ENCODE measurements at places on chromosomes 5 and 9.

GRCh38 chr9:109931623-109932022 is 151.6 kb downstream of the PALM2AKAP2 start:
- no peak for DNase-seq

DNA sequence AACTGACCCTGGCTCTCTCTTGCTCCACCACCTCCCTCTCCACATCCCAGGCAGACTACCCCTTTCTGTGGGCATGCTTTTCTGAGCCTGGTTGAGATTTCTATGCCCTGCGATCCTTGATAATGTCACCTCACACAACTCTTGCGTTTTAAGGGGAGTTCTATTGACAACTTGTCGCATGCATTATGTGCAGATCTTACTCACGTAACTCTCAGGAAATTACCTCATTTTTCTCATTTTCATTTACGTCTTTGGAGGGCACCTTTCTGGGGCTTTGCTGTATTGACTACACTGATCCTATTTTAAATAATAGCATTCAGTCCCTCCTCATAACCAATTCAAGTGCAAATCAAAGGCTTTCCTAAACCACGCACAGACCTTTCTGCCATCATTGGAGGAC is 140.4 kb upstream of the WWC1 start:
- no peak for DNase-seq

DNA sequence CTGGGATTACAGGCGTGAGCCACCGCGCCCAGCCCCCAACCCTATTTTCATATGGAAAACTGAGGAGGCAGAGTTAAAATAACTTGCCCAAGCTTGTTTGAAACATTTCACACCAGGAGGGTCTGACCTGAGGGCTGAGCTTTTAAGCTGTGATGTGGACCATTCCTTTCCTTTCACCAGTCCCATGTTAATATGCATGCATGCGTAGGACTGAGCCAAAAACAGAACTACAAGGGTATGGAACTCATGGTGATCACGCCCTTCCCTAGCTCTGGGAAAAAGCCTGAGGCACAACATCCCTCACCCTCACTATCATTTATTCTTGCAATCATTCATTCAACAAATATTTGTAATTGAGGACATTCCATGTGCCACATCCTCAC is 87.4 kb upstream of the FAM169A start:
- no peak for DNase-seq

- no peak for DNase-seq
Observed at GRCh38 chr5:52898961-52899680, 90.0 kb upstream of the ITGA2 start.

DNA sequence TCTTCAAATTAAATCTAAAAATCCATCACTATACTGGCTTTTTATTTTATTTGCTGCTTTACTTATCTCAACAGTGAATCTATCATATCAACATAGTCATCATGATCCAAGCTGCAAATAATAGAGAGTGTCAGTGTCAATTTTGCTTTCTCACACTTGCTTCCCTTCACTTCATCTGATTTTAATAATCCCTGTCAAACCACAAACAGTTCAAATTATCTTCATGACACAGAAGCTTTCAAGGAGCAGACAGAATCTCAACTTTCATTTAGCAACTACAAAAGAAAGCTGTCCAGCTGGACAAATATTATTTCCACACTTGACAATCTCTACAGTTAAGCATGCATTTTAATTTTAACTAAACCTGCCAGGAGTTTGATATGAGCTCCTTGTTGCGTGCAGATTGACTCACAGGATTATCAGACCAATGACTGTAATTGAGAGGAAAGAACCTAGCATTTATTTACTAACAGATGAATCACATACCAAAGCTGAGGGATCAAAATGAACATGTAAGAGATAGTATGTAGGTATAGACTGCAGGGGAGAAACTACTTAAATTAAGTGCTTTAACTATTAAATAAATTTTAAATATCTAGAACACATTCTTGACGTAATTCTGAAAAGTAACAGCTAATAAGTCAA is 56.0 kb downstream of the KIAA0825 start:
- no peak for DNase-seq

GRCh38 chr9:107593224-107593870 is 103.8 kb upstream of the KLF4 start:
- DNase-seq = no peak

DNA sequence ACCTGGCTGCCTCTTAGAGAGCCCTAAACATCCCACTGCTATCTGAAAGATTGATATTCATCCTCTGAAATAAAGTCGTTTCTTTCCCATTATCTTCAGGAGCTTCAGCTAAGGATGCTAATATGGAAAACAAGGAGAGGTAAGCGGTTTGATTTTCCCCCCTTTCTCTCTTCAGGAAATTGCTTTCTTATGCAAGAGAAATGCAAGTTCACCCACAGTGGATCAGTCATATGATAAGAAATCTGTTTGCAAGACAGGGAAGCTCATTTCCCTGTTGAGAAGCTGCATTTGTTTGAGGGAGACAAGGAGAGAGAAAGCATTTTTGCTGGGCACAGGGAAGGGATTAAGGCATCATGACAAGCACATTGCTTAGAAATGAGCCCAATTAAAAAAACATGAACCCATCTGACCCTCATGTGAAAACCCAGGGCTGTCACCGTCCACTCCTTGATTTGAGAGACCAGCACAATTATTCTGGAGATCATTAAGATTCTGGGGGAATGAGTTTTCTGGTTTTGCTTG is 53.7 kb upstream of the BOD1 start:
- no peak for DNase-seq

GRCh38 chr9:123933440-123934212 is 3.7 kb upstream of the DENND1A start:
- no peak for DNase-seq

DNA sequence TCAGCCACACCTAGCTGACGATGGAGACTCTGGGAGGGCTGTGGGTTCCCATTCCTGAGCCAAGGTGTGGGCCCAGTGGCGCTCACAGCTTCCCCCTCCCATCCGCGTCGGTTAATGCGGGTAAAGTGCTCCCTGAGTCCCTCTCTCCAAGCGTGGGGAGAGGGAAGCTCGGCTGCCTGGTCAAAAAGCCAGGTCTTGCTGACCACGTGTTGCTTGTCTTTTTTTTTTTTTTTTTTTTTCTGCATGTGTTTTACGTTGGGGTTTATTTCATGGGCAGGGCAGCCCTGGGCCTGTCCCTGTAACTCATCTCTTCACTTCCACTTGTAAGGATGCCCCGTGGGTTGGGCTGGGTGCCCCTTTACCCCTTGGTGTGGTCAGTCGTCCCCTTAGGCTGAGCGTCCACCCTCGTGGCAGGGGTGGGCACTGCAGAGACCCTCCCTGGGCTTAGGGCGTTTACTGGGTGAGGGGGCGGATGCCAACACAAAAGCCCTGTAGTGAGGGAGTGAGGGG is 11.9 kb downstream of the NKD2 start:
- DNase-seq = no peak

DNA sequence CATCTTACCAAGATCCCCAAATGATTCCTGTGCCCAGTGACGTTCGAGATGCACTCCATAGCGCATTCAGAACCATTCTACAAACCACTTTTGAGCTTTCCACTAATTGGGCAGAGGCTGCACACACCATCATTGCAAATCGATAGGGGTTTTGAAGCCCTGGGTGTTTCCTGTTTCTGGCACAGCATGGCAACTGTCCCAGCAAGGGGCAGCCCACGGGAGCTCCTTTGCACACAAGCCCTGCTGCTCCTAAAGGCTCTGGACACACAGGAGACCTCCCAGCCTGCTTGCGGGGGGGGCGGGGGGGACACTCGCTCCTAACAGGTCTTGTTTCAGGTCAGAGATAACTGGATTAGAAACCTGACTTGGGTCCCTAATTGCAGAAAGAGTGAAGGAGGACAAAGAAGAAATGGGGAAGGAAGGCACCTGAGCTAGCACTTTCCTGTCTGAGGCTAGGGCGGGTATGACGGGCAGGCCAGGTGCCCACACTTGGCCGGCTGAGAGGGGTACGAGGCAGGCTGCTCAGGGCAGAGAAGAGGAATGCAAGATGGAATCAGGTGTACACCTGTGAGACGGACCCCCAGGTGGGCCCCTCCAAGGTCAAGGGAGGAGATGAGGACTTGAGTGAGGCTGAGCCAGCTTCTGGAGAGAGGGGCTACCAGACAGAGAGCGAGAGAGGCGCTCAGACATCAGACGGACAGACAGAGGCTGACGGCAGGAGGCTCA is 820 bp downstream of the FBP1 start:
- no peak for DNase-seq

DNA sequence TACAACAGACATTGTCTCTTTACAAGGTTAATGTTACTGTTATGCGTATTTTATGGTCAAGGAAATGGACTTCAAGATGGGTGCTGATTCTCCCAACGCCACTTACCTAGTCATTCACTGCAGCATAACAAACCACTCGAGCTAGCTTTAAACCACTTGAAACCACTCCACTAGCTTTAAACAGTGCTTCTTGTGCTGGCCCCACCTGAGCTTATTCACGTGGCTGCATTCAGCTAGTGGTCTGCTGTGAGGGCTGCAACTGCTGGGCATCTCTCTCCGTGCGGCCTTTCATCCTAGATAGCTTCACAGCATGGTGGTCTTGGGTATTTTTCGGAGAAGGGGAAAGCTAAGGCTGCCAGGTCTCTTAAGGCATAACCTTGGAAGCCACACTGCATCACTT is 3.5 kb upstream of the HRH2 start:
- no peak for DNase-seq

DNA sequence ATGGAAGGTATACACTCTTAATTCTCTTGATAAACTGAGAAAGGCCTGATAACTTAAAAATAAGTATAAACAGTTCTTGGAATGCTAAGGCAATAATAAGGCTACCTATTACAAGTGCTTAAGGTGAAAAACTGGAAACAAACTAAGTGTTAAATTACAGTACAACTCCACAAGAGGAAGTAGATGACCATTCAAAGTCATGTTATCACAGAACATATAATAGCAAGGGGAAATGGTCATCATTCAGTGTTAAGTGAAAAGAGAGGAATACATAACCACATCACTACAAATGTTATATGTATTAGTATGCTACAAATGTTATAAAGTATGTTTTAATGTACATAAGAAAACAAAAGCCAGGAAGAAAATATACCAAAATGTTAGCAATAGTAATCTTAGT is 135.9 kb downstream of the CCDC192 start:
- DNase-seq = no peak

- DNase-seq = no peak
Observed at GRCh38 chr5:133849116-133849515, 119.3 kb downstream of the C5orf15 start.

- no peak for DNase-seq
Observed at GRCh38 chr5:144173766-144174165, 3.1 kb downstream of the KCTD16 start.

GRCh38 chr5:91142386-91142785 is 240.7 kb downstream of the ARRDC3 start:
- no peak for DNase-seq

GRCh38 chr9:8134635-8135034 is 335.1 kb upstream of the DMAC1 start:
- no peak for DNase-seq

DNA sequence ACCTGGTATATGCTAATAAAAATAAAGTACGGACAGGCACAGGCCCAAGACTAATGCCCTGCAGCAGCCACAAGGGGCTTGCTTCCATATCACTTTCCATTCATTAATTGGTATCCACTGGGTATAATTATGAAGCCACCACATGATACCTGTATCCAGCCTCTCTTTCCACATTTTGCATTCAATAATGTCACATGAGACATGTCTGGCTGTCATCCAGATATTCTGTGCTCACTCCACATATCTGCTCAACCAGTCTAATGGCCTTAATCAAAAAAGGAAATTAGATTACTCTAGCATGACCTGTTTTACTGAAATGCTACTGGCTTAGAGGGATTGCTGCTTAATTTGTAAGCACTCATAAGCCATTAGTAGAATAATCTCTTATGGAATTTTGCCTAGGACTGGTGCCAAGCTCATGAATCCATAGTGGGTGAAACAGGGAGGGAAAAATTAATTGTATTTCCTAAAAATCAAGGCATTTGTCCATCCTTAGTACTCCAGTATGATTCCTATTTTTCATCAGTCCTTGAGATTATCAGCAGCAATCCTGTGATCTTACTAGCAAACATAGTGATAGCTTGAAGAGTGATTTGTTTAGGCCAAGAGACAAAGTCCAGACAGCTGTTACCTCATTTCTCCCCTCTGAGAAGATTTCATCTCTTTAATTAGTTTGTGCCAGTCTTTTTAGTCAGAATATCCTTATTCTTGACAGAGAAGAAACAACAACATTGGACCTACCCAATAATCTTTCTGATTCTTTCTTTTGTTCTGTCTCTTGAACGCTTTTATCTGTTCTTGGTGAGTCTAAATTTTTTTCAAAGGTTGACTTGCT is 119.2 kb upstream of the ABCA1 start:
- DNase-seq = no peak
